ENCODE measurements at places on chromosomes 7 and 10.

DNA sequence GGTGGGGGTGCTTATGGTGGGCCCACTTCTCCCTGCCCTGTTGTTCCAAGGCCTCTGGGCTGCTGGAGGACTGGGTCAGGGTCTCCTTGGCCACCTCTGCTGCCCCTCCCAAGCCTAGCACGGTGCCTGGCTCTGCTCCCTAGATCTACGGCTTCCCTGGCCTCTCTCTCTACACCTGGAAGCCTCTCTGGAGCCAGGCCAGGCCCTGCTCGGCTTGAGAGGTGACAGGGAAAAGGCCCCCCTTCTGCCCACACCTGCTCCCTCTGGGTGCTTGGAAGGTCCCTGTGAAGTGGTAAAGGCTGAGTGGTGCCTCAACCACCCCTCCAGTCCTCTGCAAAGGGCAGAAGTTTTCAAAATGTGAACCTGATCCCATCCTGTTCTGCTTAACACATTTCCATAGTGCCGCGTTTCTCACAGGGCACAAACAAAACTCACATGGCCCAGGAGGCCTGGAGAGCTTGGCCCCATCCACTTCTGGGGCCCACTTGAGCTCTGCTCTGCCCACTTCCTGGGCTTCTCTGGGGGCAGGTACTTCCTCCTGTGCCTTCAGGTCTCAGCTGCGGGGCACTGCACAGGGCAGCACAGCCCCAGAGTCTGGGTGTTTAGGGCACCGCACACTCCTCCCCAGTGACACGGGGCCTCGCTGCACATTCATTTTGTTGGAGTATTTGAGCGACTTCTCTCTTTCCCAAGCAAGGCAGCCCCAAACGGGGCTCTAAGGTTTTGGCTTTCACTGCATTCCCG lies 169.9 kb downstream of the PIP4K2A start:
- DNase-seq: peak; percentile 46

DNA sequence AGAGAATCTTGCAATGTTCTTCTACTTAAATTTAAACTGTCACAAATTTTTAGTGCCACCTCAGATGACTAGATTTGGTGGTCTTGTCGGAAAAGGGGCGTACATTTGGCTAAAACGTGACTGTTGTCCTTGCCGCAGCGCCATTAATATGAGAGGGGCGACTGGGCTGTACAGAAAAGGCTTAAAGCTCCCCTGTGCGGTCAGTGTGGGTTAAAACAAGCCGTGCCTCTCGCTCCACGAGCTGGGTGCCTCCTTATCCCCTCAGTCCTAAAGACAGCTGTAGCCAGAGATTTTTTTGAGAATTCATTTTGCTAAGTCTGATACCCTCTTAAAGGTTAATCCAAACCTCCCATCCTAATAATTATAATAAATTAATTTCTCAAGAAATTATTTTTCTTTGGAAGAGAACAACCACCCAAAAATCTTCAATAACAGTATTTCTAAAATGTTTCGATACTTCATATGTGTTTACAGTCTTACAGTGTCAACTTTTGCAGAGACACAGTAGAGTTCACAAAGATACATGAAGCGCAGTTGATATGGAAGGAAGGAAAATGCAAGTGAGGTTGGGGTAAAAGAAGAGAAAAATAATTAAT lies 68.6 kb downstream of the C7orf25 start:
- peak; percentile 72 for DNase-seq

DNA sequence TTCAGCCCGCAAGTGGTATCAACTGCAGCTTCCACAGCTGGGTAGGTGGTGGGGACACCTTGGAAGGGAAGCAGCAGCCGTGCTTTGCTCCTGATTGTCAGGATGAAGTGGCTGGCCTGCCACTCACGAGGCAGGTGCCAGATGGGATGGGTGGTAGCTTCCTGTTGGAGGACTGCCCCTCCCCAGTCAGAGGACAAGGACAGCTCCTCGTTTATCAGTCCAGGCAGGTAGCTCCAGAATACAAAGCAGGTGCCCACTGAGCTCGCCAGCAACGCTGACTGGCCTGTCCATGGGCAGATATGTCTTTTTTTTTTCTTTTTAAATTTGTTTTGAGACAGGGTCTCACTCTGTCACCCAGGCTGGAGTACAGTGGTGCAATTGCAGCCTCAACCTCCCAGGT lies 431.3 kb downstream of the GALNT17 start:
- DNase-seq: no peak

GRCh38 chr10:91597197-91597881 lies 35.5 kb downstream of the PPP1R3C start:
- peak; percentile 91 for DNase-seq

DNA sequence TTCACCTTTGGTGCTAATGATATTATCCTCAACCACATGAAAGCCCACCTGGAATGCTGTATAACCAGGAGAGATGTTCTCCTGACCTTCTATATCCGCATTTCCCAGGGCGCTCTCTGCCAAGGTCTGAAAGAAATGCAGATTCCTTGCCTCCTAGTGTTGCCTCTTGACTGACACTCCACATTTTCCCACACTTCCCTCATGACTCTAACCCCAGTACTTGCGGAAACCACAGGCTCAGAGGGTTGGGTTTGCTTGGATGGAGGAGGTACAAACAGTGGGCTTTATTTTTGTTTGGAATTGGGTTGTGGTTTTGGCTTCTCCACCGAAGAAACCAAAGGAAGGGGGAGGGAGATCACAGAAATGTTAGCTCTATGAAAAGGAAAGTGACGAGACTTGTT lies 222.9 kb upstream of the CELF2 start:
- peak; percentile 53 for DNase-seq

All from lung (tissue), 17 donors.